ENCODE measurements at places on chromosomes 6 and 20.

DNA sequence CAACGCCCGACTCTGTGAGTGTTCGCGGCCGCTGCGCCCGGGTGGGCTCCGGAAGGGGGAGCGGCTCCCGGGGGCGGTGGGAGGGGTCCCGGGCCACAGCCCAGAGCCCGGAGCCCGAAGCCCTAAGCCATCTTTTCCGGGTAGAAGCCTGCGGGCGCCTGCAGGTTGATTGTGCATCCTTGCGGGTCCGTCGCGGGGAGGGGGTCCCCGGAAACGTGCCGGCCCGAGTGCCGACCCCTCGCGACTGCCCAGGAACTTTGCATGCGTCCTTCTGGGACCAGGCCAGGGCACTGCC is 413 bp downstream of the PTPRA start:
- no peak for DNase-seq

GRCh38 chr20:20405623-20406022 is 37.7 kb downstream of the INSM1 start:
- DNase-seq: no peak

GRCh38 chr6:47352194-47352920 is 42.7 kb upstream of the TNFRSF21 start:
- DNase-seq: no peak

DNA sequence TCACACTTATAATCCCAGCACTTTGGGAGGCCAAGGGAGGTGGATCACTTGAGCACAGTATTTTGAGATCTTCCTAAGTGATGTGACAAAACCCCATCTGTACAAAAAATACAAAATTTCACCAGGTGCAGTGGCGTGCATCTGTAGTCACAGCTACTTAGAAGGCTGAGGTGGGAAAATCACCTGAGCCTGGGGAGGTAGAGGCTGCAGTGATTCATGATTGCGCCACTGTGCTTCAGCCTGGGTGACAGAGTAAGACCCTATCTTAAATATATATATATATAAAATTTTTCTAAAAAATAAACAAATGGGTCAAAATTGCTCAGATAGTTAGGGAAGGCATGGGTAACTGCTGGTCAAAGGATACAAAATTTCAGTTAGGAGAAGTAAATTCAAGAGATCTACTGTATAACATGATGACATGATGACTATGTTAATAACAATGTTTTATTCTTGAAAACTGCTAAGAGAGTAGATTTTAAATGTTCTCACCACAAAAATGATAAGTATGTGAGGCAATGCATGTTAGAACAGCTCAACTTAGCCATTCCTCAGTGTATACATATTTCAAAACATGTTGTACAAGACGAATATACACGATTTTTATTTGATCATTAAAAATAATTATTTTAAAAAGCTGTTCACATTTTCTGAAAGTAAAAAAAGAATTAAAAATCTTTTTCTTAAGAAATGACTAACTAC is 24.4 kb downstream of the TBC1D32 start:
- DNase-seq: no peak

DNA sequence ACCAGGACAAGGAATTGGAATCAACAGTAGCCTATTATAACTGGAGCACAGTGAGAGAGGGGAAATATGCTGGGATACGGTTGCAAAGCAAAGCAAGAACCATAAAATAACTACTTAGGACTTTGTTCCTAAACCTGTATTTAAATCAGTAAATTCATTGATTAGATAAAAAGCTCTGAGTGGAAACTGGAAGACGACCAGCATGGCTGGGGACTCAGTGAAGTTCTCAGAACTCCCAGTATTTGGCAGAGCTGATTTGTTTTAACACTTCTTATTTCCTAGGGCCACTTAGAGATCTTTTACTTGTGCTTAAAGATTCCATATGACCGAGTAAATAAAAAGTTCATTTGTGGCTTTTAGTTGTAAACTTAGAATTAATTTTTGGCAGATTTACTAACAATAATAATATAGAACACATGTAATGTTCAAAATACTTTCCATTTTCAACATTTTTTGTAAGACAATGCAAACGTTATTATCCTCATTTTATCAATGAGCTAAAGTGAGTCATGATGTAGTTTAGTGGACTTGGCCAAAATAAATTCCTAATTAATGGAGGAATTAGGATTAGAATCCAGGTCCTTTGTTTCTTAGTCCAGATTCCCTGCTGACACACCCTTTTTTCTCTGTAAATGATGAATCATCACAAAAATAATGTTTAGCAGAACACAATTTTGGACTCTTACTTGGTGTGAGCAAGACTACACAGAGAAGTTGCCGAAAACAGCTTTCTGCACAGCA is 392.9 kb downstream of the GJA1 start:
- DNase-seq: no peak

DNA sequence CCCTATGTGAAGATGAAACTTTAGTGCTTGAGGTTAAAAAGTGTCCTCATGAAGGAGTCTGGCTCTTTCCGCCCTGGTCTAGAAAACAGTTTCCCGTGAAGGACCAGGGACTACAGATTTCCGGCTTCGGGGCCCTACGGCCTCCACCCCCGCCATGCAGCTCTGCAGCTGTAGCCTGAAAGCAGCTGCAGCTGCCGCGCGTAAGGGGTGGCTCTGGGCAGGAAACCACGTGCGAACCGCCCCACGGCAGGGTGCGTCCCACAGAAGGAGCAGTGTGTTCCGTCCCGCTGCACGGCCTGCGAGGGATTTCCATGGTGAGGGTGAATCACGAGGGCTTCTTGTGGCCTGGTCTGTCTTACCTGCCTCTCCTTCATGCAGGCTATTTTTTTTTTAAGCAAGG is 117.0 kb downstream of the ERMARD start:
- DNase-seq: no peak

DNA sequence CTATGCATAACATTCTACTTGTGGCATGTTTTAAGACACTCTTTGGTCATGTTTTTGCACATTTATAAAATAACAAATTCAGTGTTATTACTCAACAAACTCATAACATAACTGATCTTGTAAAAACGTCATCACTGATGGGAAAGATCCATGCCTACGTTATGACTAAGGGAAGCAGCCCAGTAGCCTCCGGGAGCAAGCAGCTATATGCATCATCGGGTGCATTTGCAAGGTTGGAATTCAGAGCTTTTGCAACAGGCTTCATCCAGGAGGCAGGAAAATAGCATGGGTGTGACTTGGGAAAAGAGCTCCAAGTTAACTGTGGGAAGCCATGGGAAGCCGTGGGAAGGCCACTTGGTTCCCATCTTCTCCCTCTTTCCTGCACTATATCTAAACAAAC is 271.6 kb upstream of the SGK1 start:
- DNase-seq: no peak

- DNase-seq: no peak
Observed at GRCh38 chr6:75693534-75693933, 55.5 kb upstream of the MYO6 start.

GRCh38 chr20:49475292-49476015 is 7.0 kb downstream of the KCNB1 start:
- no peak for DNase-seq

DNA sequence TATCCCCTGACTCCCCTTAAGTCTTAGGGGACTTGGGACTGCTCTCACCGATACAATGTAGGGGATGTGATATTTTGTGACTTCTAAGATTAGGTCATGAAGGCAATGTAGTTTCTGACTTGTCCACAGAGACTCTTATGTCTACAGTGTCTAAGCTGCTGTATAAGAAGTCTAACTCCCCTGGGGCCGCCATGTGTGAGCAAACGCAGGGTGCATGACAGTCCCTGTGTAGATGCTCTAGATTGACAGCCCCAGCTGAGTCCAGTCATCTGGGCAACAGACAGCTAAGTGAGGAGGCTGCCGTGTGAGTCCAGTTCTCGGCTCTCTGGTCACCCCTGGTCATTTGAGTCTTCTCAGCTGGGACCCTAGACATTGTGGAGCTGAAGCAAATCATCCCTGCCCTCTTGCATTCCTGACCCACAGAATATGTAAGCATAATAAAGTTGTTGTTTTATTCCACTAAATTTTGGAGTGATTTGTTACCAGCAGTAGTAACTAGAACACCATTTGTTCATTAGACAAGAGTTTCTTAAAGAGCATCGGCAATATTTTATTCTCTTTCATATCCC is 743.3 kb upstream of the CHD6 start:
- DNase-seq: no peak

GRCh38 chr6:156846845-156847599 is 69.8 kb downstream of the ARID1B start:
- no peak for DNase-seq

- DNase-seq: no peak
Observed at GRCh38 chr6:21914121-21914973, 320.8 kb downstream of the SOX4 start.

GRCh38 chr6:152750694-152751093 is at the start of gene VIP:
Gene VIP (plus strand): TSS chr6:152750797. CDS start chr6:152752178, 1,381 bp downstream.
- DNase-seq: no peak

GRCh38 chr6:167452338-167453081 is 127.6 kb downstream of the TTLL2 start:
- no peak for DNase-seq

GRCh38 chr6:167572841-167573271 is 248.0 kb downstream of the TTLL2 start:
- no peak for DNase-seq

- no peak for DNase-seq
Observed at GRCh38 chr6:91043751-91044150, 456.9 kb upstream of the MAP3K7 start.

DNA sequence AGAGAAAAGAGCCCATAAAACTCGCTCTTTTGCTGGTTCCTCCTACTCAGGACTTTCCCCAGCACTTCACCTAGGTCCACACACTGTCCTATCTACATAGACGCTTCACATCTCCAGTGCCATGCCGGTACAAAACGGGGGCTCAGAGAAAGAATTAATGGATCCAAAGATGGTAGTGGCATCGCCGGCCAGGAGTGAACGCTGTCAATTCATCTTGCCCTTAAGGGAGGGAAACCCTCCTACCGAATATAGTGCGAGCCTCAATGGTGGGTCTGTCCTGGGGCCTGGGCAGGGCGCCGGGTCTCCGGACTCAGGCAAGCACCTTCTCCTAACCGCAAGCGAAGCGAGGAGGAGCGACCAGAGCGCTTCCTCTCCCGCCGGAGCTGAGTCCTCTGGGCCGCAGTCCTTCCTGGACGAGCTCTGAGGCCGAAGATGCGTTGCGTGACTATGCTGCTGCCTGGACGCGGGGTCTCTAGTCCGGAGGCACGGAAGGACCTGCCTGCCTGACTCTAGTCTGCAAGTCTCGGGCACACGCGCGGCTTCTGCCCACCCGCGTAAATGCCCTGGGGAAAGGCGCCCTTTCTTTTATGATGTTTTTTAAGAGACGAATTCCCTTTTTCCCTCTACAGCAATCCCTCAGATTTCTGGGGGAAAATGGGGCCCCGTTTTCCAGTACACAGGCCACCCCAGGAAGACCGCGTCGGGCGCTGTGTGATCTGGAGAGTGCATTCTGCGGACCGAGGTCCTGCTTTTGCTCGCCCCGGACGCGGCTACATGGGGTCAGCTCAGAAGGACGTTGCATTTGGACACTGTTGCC is 100.1 kb upstream of the PRDM1 start:
- no peak for DNase-seq

DNA sequence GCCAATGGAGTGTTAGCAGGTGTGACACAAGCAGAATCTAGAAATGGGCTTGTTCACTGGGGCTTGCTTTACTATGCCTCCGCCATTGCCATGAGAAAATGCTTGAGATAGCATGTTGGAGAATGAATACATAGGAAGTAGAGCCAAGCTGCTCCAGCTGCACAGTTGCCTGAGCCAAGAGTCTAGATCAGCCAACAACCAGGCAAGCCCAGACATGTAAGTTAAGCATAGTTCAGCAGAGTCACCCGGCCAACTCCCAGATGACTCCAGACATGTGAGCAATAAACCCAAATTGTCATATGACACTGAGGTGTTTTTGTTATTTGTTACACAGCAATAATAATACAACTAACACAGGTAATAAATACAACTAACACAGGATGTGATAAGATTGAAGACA is 167.9 kb downstream of the HAO1 start:
- no peak for DNase-seq

- no peak for DNase-seq
Observed at GRCh38 chr6:3328796-3329195, 70.0 kb downstream of the PSMG4 start.

DNA sequence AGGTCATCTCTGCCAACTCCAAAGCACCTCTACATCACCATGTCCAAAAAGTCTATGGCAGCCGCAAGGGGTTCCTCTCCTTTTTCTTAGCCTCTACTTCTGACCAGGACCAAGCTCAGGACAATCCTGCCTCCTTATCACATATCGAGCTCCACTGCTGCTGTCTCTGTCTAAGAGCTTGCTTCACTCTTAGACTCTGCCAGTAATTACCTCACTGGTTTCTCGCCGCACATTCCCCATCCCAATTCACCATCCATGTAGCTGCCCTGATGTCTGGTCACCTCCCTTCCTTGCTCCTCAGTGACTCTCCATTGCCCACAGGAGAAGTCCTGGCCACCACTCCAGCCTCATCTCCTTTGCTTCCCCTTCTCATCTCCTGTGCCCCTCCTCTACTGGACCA is 24.1 kb upstream of the PI16 start:
- DNase-seq: no peak

GRCh38 chr6:12012038-12012557 is at the start of gene HIVEP1:
Gene HIVEP1 (plus strand): TSS chr6:12012312. CDS start chr6:12015629, 3,317 bp downstream.
- no peak for DNase-seq

DNA sequence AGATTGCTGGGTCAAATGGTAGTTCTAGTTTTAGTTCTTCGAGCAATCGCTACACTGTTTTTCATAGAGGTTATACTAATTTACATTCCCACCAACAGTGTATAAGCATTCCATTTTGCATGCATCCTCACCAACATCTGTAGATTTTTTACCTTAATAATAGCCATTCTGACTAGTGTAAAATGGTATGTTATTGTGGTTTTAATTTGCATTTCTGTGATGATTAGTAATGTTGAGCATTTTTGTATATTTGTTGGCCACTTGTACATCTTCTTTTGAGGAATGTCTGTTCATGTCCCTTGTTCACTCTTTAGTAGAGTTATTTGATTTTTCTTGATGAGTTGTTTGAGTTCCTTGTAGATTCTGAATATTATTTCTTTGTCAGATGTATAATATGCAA is 236.2 kb downstream of the GRM1 start:
- no peak for DNase-seq

- DNase-seq: no peak
Observed at GRCh38 chr6:125699591-125699990, 49.8 kb upstream of the HEY2 start.

- no peak for DNase-seq
Observed at GRCh38 chr6:28953585-28954258, 29.9 kb upstream of the TRIM27 start.

Data from stimulated activated CD4-positive, alpha-beta T cell treated with anti-CD3 and anti-CD28 coated beads, Interleukin-1b, Interleukin-23, amount 100 ng/mL, for 1 hour (primary cell).